ENCODE measurements at places on chromosomes 1 and 21. TPM values are rescaled to one million over a fixed set of nuclear protein-coding genes. Genes with fewer than 3 reads are reported as not detected.

The SEMA4A gene
- 15.2 TPM for polyA plus RNA-seq

DNA sequence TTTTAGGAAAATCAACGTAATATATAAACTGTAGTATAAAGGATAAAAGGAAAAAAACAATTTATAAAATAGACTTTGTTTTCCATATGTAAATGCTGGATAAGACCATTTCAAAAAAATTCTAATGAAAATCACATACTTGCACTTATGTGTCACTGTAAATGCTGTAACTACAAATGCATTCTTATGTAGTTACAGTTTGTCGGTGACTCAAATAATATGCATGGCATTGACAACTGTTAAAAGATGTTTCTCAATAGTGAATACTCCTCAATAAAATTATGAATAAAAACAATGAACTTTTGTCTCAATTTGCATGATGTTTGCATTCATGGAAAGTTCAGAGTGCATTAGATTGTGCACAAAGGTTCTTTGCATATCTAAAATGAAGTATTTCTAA lies 614.0 kb upstream of the CHRM3 start:
- no peak for DNase-seq

DNA sequence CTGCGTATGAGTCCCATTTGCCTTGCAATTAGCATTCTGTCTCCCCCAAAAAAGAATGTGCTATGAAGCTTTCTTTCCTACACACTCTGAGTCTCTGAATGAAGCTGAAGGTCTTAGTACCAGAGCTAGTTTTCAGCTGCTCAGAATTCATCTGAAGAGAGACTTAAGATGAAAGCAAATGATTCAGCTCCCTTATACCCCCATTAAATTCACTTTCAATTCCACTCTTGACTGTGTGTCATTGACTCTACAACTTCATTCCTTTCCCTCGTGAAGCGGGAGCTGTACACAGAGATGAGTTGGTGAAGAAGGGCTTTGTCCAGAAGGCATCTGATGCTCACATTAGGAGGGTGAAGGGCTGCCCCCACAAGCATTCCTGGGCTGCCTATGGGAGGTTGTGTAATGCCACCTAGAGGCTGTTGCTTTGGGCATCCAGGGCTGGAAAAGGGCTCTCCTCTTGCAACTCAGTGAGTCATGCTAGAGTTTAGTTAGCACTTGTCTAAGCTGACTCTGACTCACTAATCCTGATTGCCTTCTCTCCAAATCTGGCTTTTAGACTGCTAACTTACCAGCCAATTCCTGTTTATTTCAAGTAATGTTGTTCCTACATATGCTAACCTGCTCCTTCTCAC lies 1.8 kb downstream of the SPRR1B start:
- no peak for DNase-seq

GRCh38 chr1:83626603-83627002 lies 372.3 kb downstream of the TTLL7 start:
- DNase-seq: no peak

- no peak for DNase-seq
These were observed 187.4 kb downstream of the KCNK2 start for GRCh38 chr1:215269955-215270354.

- no peak for DNase-seq
These were observed 631.9 kb downstream of the PLPP3 start for GRCh38 chr1:55947446-55947845.
